ENCODE measurements at places on chromosomes 2 and 18.

- DNase-seq = peak; percentile 96
These were observed 2.4 kb downstream of the FHL2 start for GRCh38 chr2:105396254-105397024.

GRCh38 chr2:126208266-126208665, 447.7 kb upstream of the GYPC start:
- DNase-seq = no peak

GRCh38 chr18:30852980-30853379, 189.6 kb downstream of the DSC3 start:
- no peak for DNase-seq

DNA sequence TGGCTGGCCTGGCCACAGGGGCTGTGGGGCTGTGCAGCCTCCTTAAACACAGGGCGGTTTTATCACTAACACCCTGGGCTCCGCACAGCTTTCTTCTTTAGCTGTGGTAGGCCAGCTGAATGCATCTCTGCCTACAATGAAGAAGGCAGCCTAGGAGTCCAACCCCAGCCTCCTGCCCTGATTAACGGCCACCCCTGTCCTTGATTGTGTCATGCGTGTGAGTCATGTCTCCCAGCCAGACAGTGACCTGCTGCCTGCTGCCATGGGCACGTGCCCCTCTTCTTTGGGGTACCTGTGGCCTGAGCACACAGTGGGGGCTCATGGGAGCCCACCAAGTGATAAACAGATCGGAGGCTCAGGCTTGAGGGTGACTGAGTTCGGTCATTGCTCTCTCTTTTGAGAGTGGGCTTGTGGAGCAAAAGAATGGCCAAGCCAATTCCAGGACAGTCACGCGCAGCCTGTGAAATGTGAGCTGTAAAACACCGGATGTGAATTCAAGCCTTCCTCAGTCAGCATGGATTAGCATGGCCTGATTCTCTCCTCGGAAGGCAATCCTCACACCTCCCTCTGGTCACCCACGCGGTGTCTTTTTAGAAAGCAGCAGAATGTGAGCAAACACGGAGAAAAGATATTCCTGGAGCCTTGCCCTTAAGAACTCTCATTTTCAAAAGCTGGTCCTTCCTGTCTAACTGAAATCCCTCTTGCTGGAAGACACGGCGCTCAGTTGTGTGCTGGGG, 144.1 kb downstream of the CELF4 start:
- DNase-seq = no peak

DNA sequence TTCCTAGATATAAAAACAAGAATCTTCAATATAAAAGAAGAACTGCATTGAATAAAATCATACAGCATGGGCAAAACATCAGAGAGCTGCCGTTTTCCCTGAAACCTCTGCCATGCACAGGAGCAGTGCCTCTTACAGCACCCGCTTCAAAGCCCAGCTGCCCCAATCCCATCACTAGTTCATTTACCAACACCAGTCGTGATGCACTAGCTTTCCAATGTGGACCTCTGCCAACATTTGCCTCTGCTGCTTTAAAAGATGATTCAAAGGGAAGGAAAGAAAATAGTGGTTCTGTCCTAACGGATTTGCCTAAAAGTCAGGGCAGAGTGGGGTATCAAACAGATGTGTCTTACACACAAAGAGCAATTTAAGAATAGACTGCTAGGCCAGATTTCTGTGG, 43.4 kb upstream of the AP1S3 start:
- no peak for DNase-seq
